ENCODE measurements at places on chromosomes 2 and 18. TPM values are rescaled to one million over a fixed set of nuclear protein-coding genes. Genes with fewer than 3 reads are reported as not detected.

DNA sequence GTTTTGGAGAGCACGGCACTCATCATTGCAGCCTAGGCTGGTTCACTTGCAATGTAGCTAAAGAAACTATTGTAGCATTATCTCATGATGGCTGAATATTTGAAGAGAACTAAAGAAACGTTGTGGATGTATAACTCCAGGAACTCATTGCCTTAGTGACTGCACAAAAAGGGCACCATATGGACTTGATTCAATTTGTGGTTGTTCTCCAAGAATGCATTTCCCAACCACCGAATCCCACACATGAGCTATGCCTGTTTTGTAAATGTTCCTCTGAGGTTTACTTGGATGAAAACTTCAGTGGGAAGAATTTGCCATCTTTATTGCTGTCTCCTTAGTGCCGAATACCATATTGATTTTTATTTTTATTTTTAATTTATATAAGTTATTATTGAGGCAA is 43.5 kb downstream of the DOK6 start:
- no peak overlapping the region for H3K27ac ChIP-seq
- no peaks in the 10 kb centered on the region for H3K4me1 ChIP-seq
- no peaks in the 10 kb centered on the region for H3K36me3 ChIP-seq
- no peak overlapping the region for H3K4me3 ChIP-seq
- DNase-seq: no peak
- no peaks in the 10 kb centered on the region for H3K27me3 ChIP-seq

GRCh38 chr2:54866179-54866578 is 142.7 kb downstream of the EML6 start:
- H3K27me3 ChIP-seq: no peaks in the 10 kb centered on the region
- H3K4me3 ChIP-seq: no peak overlapping the region
- H3K36me3 ChIP-seq: no peaks in the 10 kb centered on the region
- DNase-seq: no peak
- H3K27ac ChIP-seq: no peak overlapping the region

- no peaks in the 10 kb centered on the region for H3K4me1 ChIP-seq
- no peak for DNase-seq
- H3K36me3 ChIP-seq: no peaks in the 10 kb centered on the region
- H3K27me3 ChIP-seq: no peaks in the 10 kb centered on the region
- H3K27ac ChIP-seq: no peak overlapping the region
- no peak overlapping the region for H3K4me3 ChIP-seq
Measured at GRCh38 chr2:123165616-123166015, 859.5 kb upstream of the CNTNAP5 start.

DNA sequence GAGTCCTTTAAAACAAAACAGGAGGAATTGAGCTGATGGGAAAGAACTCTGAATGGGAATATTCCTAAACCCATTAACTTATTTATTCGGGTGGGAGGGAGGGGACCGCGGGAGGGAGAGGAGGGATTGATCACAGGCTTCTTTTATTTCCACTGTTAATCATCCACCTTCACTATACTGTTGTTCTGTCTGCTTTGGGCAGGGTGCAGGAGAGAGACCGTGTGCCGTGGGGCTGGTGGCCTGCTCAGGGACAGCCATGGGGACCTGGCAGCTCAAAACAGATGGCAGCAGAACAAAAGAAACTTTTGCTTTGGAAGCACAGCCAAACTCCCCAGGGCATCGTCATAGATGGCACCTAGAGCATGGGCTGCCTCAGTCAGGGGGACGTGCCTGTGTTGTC is 195.3 kb downstream of the MGAT5 start:
- H3K4me3 ChIP-seq: no peak overlapping the region
- H3K27ac ChIP-seq: no peak overlapping the region
- no peak for DNase-seq
- H3K36me3 ChIP-seq: no peaks in the 10 kb centered on the region
- H3K27me3 ChIP-seq: no peaks in the 10 kb centered on the region

GRCh38 chr2:239355724-239356123 is 45.1 kb downstream of the HDAC4 start:
- H3K36me3 ChIP-seq: peaks cover 37% of the 10 kb centered on the region
- no peak overlapping the region for H3K4me3 ChIP-seq
- no peaks in the 10 kb centered on the region for H3K27me3 ChIP-seq
- H3K4me1 ChIP-seq: peaks cover 9% of the 10 kb centered on the region
- H3K27ac ChIP-seq: no peak overlapping the region

- no peak overlapping the region for H3K27ac ChIP-seq
- H3K4me1 ChIP-seq: peaks cover 9% of the 10 kb centered on the region
- peaks cover 16% of the 10 kb centered on the region for H3K36me3 ChIP-seq
- no peak for DNase-seq
- no peaks in the 10 kb centered on the region for H3K27me3 ChIP-seq
- no peak overlapping the region for H3K4me3 ChIP-seq
Measured at GRCh38 chr2:144082327-144082726, 437.6 kb downstream of the ZEB2 start.

DNA sequence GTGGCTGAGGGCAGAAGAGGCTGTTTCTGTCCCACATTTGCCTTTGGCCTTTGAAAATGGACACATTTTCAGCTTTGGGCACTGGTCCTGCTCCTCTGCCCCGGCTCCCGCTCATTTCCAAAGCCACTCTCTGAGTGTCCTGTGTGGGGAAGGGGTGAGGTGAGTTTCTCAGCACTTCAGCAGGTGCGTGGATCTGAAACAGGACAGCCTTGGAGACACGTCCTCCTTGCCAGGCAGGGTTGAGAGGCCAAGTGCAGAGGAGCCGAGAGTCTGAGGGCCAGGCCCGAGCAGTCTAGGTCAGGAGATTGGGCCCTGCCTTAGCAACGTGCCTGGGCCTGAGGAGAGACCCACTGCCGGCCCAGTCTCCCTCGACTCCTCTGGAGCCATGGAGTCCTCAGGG is 21.9 kb upstream of the ALPI start:
- no peaks in the 10 kb centered on the region for H3K4me1 ChIP-seq
- no peaks in the 10 kb centered on the region for H3K36me3 ChIP-seq
- peaks cover 3% of the 10 kb centered on the region for H3K27me3 ChIP-seq
- H3K27ac ChIP-seq: no peak overlapping the region
- DNase-seq: no peak

- no peaks in the 10 kb centered on the region for H3K4me1 ChIP-seq
- H3K4me3 ChIP-seq: no peak overlapping the region
- no peak for DNase-seq
- no peaks in the 10 kb centered on the region for H3K27me3 ChIP-seq
- H3K27ac ChIP-seq: no peak overlapping the region
- no peaks in the 10 kb centered on the region for H3K36me3 ChIP-seq
Measured at GRCh38 chr2:17084877-17085276, 419.2 kb upstream of the CYRIA start.

Gene SPP2
- total RNA-seq: not detected

Gene SLC23A3
- 3.2 TPM for total RNA-seq
